Left lung (tissue), 14 donors: ENCODE measurements at places on chromosomes 1 and 21. TPM values are rescaled to one million over a fixed set of nuclear protein-coding genes. Genes with fewer than 3 reads are reported as not detected.

The HUNK gene
- 5.9 TPM for polyA plus RNA-seq

The WNT9A gene
- 3.4 TPM for polyA plus RNA-seq

The KCNJ9 gene
- polyA plus RNA-seq, result not detected

The MAP1LC3C gene
- 0.77 TPM for polyA plus RNA-seq

The APOBEC4 gene
- polyA plus RNA-seq, result 0.87 TPM

The TMOD4 gene
- 1.2 TPM for polyA plus RNA-seq

The FCRL2 gene
- polyA plus RNA-seq, result not detected
